Fibroblast of skin of abdomen (primary cell): ENCODE measurements at places on chromosomes 2 and 18.

GRCh38 chr18:36735130-36735529, 93.7 kb downstream of the TPGS2 start:
- no peak for DNase-seq

- peak; percentile 45 for DNase-seq
Observed at GRCh38 chr2:10541081-10541480, 93.0 kb upstream of the ODC1 start.

- DNase-seq = no peak
Observed at GRCh38 chr2:231395188-231396057, at the start of gene B3GNT7. TSS of gene B3GNT7 (plus strand) at chr2:231395710. CDS start at chr2:231395804, 94 bp downstream.

DNA sequence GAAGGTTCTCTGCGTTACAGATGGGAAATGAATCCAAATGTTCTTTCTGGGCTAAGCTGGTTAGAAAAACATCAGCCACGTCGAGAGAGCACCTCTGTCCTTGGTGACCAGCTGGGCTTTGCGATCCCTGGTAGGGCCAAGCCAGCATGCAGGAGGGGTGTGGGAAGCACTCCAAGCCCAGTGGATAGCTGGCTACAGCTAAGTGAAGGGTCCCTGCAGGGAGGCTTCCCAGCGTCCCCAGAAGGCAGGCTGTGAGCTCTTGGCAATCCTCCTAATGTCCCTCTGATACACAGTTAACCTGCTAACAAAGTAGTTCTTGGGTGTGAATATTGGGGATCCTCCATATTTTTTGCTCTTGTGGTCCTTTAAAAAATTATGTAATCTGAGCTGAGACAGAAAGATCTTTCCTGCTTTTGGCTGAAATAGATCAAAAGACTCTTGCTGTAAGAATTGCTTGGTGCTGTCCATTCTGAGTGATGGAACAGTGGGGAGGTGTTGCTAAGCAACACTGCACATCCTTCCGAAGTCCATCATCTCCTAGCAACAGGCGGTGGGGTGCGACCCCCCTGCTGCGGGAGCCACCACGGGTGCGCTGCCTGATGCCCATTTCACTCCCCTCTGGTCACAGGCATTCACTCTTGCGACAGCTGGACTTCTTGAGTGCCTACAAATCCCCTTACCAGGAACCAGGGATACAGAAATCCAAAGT, 88.5 kb upstream of the UXS1 start:
- DNase-seq = no peak

GRCh38 chr2:79793006-79793405, 280.2 kb downstream of the CTNNA2 start:
- no peak for DNase-seq

DNA sequence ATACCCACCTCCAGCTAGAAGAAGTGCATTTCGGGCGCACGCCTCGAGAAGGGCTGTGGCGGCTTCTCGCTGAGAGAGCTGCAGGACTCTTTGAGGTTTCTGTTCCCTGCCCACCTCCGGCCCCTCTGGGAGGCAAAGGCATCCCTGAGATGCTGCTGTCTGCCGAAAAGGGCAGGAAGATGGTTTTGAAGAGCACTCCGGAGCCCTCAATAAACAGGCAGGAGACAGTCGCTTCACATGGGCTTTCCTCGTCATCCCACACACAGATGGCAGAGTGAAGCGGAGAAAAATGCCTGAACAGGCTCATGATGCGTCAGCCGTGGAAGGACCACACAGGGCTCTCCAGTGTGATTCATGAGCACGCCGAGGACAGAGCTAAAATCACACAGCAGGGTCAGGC, 25.4 kb upstream of the GLI2 start:
- peak; percentile 86 for DNase-seq

DNA sequence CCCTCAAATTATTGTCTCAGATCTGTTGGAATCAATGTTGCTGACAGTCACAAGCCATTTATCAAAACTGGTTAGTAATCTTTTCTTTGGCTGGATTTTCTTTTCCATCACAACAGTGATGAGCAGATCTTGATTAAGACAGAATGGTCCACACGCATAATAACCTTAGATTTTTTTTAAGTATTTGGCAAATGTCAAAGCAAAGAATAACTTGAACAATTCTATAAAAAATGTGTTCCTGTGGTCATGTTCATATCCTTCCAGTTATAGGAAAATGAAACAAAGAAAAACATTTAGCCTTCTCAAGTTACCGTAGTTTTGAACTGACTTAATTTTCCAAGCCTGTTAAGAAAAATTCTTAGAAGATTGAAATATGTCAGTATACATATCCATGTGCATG, 659.9 kb upstream of the ID2 start:
- DNase-seq = peak; percentile 61

DNA sequence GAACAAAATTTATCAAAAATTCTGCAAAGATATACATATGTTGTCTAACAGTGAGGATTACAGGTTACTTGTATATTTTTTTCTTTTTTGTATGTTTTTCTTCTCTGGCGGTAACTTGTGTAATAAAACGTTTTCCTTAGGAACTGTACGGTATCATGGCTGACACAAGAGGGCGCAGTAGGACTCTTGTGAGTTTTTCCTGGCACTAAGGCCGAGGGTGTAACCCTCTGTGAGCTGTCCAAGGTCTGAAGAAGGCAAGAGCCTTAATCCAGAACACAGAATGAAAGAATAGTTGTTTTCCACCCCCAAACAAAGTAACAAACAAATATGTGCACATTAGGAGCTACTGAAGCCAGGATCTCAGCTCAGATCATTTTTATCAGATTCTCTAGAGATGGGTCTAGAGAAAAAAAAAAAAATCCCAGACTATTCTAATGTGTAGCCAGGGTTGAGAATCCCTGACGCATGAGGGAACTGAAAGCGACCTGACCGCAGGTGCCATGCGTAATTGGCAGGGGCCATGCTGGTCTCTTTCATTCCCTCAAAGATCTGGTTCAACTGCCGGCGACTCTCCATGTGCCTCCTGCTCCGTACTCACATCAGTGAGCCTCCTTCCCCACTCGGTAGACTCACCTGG, 27.0 kb downstream of the TMEM200C start:
- DNase-seq = peak; percentile 79

DNA sequence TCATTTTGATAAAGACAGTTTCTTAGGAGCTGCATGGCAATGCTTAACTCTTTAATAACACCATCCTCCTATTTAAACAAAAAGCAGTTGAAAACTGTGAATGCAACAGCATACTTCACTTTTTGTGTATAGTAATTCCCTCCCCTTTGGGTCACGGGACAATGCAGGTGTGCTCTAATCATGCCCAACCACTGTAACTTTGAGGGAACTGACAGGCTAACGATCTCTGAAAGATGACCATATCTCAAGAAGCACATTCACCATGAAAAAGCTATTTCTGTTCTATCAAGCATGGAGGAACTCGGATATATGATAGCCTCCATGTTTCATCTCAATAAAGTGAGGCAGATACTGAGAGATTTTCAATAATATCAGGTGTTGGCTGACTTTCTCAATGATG, 81.1 kb upstream of the CD226 start:
- DNase-seq = no peak

DNA sequence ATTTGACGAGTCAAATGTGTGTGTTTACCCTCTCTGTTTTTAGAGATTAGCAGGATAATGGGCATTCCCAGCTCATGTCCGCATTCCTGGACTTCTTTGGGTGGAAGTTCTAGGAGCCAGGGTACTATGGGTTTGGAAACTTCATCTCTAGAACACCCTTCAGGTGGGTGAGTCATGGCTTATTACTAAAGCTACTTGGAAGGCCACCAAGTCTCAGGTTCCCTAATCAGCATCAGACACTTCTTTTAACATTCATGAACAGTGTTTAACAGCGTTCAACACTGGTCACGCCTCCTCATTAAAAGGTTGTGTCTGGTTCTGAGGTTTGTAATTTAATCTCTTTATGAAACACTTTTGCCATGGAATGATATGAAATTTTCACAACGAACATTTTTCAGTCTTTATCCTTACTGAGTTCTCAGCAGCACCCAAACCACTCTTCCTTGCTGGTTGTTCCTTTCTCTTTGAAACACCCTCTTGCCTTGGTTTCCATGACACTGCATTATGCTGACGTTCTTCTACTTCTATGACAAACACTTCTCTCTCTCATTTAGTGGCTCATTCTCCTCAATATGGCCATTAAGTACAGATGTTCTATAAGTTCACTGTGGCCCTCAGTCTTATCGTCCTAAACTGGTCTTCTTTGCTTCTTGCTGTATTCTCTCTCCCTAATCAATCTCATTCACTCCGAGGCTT, 49.3 kb downstream of the MMADHC start:
- no peak for DNase-seq

DNA sequence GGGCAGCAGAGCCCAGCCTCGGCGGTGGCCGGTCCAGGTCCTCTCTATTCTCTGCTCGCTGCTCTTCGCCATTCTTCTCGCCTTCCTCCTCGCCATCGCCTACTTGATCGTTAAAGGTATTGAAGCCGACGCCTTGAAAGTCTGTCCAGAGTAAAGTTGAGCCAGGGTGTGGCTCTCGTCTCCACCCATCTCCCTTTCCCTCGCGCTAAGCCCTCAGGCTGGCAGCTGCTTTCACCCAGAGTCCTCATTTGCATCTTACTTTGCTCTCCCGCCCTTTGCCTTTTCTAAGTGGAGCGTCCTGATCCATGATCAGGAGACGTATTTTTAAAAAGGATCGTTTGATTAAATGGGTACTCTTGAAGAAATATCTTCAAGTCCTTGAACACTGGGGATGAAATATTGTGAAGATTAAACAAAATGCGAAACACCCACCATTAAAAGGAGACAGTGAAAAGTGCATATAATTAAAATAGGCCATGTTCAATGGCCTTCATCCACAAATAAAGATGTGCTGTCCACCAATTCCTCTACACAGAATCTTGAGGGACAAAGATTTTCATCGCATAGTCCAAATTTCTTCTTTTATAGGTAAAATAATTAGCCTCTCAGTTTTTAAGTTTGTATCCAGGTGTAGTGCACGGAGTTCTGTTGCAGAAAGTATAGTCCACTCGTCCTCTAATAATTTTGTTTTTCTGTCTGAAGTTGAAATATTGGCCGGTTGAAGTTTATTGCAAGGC, 657 bp downstream of the ARL6IP6 start:
- peak; percentile 14 for DNase-seq

DNA sequence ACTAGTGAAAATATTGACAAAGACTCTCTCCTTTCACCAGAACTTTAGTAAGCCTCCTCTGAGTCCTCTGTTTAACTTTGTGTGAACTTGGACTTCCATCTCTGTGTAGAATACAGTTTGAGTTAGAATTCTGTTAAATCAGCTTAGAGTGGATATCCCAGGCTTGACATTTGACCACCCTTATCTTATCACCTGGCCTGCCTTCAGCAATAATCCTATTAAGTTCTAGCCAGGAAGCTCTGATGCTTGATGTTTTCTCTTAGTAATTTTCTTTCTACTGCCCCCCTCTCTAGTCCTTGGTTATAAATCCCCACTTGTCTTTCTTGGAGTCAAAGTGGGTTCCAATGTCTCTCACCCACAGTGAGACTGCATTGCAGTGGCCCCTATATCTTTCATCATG, 702.7 kb upstream of the GCFC2 start:
- no peak for DNase-seq

DNA sequence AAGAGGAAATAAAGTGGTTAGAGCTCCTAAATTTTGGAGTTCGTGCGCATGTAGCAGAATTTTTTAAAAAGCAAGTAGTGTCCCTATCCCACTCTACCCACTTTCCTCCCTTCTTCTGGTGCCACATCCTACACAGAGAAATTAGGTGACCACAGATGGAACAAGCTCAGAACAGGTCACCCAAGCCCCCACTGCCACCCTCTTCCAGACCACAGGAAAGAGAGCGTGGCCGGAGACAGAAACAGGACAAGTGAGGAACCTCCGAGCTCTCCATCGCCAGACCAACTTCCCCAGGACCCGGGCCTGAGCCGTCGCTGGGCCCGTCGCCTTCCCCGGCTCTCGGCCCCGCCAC, 433 bp downstream of the NPC1 start:
- DNase-seq = no peak

- DNase-seq = no peak
Observed at GRCh38 chr2:84647267-84647666, 131.0 kb downstream of the DNAH6 start.

DNA sequence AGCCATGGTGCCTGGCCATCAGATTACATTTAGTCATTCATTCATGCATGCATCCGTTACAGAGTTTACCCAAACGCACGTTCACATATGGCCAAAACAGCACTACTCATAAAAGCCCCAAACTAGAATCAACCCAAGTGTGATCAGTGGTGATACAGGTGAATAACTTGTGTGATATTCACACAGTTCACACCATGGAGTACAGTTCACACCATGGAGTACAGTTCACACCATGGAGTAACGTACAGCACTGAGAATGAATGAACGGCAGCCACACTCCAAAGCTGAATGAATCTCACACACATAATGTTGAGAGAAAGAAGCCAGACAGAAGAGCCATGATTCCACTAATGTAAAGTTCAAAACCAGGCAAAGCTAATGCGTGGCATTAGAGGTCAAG, 12.3 kb upstream of the SLC66A3 start:
- no peak for DNase-seq

DNA sequence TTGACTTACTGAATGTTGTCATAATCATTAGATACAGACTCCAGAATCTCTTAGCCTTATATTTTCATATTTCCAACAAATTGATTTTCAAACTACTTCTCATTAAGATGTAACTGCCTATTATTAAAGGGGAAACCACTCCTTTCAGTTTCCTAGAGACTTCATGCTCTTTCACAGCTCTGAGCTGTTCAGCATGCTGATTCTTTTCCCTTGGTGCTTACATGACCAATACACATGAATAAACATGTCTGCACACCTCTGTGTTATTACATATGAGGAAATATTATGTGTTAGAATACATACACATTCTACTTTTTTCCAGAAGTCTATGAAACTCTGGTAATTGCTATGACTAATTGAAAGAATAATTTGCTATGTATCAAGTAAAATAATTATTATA, 200.0 kb downstream of the LRP1B start:
- DNase-seq = no peak

DNA sequence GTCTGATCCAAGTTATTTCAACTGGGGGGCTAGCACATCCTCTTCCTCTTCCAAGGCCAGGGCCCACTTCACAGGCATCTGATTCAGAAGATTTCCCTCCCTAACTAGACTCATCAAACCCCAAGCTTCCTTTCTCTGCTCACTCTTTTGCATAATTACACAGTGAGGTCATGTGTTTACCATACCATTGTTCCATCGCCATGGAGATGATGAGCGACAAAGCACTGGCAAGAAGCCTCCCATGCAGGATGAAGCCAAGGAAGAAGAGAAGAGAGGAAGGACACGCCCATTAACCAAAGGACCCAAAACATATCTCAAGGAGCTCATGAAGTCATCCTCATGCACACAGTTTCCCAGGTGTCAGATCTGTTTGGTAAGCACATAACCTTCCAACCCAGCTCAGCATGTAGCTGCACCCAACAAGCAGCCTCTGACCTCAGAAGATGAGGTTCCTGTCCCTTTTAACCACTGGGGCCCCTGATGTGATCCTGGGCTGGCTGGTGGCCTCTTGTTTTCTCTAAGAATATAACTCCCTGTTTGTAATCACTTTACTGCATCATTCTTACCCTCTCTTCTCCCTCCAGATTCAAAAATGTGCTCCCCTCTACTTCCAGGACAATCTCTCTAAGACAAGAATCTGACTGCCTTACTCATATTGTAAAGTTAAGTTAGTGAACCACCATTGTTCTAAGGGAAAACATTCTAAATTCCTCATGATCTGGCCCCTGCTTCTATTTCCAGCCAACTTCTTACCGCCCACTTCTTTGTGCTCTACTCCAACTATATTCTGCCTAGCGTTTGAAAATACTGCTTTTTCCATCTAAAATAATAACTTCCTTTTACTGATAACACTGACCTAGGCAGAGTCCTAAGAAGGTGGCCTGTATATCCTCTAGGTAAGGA, 190.1 kb downstream of the TTC32 start:
- peak; percentile 94 for DNase-seq

GRCh38 chr2:233691443-233692433, 952 bp upstream of the UGT1A6 start:
- no peak for DNase-seq
